ENCODE measurements at places on chromosomes 7 and 10.
A peak's percentile ranks its signal among the peaks of the same experiment; 100 is the strongest.

DNA sequence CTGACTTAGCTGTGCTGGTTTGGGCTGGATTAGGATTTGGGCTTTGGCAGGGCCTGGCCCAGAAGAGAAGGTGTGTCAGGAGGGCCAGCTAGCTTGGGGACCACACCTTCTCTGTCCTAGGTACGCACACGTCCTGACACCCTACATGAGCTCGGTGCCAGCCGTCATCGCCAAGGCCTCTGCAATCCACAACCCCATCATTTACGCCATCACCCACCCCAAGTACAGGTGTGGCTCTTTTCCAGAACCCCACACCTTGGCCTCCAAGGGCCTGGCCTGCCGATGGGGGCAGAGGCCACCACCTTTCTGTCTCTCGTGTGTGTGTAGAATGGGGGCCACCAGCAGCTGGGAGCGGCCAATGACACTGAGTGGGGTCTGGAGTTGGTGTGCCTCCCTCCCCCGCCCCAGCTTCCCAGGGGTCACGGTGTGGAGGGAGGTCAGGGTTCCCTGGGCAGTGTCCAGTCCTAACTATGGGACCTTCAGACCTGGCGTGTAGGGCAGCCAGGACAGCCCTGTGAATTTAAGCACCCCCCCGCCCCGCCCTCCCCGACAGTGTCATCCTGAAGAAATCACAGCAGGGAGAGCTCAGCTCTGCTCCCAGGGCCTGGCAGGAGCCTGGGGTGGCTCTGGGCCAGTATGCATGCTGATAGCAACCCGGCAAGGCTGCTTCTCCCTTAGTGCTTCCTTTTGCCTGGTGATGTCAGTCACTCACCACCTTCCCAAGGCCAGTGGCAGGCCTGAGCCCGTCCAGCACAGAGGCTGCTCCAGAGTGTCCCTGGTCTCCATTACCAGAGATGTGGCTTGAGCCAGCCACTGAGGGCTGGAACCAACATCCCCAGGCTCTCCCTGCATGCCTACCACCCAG, 6.9 kb upstream of the LDB3 start:
- no peak overlapping the region for H3K27ac ChIP-seq
- peaks cover 23% of the 10 kb centered on the region for H3K27me3 ChIP-seq
- no peak overlapping the region for H3K4me3 ChIP-seq
- peaks cover 6% of the 10 kb centered on the region for H3K4me1 ChIP-seq

- no peaks in the 10 kb centered on the region for H3K36me3 ChIP-seq
- no peak overlapping the region for H3K4me3 ChIP-seq
- H3K27ac ChIP-seq, result no peak overlapping the region
- no peak for DNase-seq
- no peaks in the 10 kb centered on the region for H3K27me3 ChIP-seq
These were observed 192.9 kb upstream of the PLXDC2 start for GRCh38 chr10:19623321-19623720.

- no peaks in the 10 kb centered on the region for H3K27me3 ChIP-seq
- no peak overlapping the region for H3K4me3 ChIP-seq
- no peaks in the 10 kb centered on the region for H3K36me3 ChIP-seq
- H3K4me1 ChIP-seq, result no peaks in the 10 kb centered on the region
- DNase-seq, result no peak
These were observed 193.8 kb downstream of the LRRTM3 start for GRCh38 chr10:67119651-67120050.

- no peak overlapping the region for H3K4me3 ChIP-seq
- H3K4me1 ChIP-seq, result no peaks in the 10 kb centered on the region
- H3K27me3 ChIP-seq, result no peaks in the 10 kb centered on the region
- no peak overlapping the region for H3K27ac ChIP-seq
These were observed 139.8 kb downstream of the GRID1 start for GRCh38 chr10:86226781-86227201.

GRCh38 chr10:103276896-103277712, at the start of gene INA:
Gene INA (plus strand): TSS chr10:103277138. CDS start chr10:103277212, 74 bp downstream.
- DNase-seq, result peak; percentile 57
- H3K4me1 ChIP-seq, result peaks cover 23% of the 10 kb centered on the region
- H3K27ac ChIP-seq, result no peak within 1 kb of the TSS
- peak within 1 kb of the TSS; percentile 57 for H3K4me3 ChIP-seq
- H3K27me3 ChIP-seq, result peaks cover 58% of the 10 kb centered on the region
- peaks cover 3% of the 10 kb centered on the region for H3K36me3 ChIP-seq

DNA sequence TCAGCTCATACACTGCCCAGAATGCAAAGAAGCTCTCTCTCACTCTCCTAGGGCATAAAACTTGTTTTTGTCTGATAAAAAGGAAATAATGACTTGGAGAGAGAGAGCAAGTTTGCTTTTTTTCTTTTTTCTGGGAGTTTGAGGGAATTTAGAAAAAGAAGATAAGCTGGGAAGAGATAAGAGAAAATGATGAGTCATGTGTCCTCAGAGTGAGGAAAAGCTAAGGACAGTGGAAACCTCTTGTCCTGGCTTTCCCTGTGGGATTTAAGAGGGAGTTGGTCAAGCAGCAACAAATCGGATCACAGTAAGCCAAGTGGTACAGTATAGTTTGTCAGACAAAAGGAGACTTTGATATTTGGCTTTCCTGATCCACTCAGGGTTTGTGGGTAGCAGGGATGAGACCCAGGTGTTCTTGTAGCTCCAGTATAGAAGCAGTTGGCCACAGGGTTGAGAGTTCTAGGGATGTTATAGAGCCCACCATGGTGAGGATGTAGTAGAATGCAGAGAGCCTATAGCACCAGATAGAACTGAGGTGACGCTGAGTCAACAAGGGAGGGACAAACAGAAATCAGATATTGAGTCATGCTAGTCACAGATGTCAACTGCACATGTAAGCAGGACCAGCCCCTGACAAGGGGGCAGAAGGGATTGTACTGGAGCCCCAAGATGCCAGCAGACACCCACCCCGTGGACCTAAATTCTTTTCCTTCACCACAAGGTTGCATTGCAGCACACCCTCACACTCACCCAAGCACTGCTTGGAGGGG, 219.3 kb upstream of the TAC1 start:
- no peaks in the 10 kb centered on the region for H3K4me1 ChIP-seq
- no peaks in the 10 kb centered on the region for H3K27me3 ChIP-seq
- no peak for DNase-seq
- H3K4me3 ChIP-seq, result no peak overlapping the region

DNA sequence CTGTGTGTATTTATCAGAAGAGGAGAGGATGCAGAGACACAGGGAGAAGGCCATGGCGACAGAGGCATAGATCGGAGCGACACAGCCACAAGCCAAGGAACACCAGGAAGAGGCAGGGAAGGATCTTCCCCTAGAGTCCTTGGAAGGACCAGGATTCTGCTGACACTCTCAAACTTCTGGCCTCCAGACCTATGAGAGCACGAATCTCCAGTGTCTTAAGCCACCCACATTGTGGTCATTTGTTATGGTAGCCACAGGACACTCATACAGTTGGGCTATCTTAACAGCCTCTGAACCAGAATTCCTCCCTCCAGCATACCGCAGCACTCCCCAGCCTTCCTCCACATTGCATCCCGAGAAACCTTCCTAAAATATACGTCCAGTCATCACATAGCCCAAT, 367.0 kb upstream of the MGMT start:
- no peaks in the 10 kb centered on the region for H3K36me3 ChIP-seq
- no peaks in the 10 kb centered on the region for H3K4me1 ChIP-seq
- no peak for DNase-seq
- no peak overlapping the region for H3K27ac ChIP-seq
- no peak overlapping the region for H3K4me3 ChIP-seq

GRCh38 chr10:61391281-61391680, 61.9 kb downstream of the TMEM26 start:
- H3K4me1 ChIP-seq, result no peaks in the 10 kb centered on the region
- no peaks in the 10 kb centered on the region for H3K27me3 ChIP-seq

- no peaks in the 10 kb centered on the region for H3K27me3 ChIP-seq
- H3K4me3 ChIP-seq, result no peak overlapping the region
- no peak overlapping the region for H3K27ac ChIP-seq
- no peaks in the 10 kb centered on the region for H3K36me3 ChIP-seq
- DNase-seq, result peak; percentile 91
These were observed 3.1 kb upstream of the CAPZA2 start for GRCh38 chr7:116859323-116859722.

- no peak overlapping the region for H3K4me3 ChIP-seq
- peaks cover 21% of the 10 kb centered on the region for H3K27me3 ChIP-seq
- no peaks in the 10 kb centered on the region for H3K36me3 ChIP-seq
- H3K27ac ChIP-seq, result no peak overlapping the region
- no peak for DNase-seq
- H3K4me1 ChIP-seq, result peaks cover 3% of the 10 kb centered on the region
These were observed 48.1 kb downstream of the JAKMIP3 start for GRCh38 chr10:132113766-132114365.

GRCh38 chr7:88522771-88523293, 216.1 kb upstream of the STEAP4 start:
- no peak overlapping the region for H3K27ac ChIP-seq
- DNase-seq, result no peak
- no peak overlapping the region for H3K4me3 ChIP-seq

DNA sequence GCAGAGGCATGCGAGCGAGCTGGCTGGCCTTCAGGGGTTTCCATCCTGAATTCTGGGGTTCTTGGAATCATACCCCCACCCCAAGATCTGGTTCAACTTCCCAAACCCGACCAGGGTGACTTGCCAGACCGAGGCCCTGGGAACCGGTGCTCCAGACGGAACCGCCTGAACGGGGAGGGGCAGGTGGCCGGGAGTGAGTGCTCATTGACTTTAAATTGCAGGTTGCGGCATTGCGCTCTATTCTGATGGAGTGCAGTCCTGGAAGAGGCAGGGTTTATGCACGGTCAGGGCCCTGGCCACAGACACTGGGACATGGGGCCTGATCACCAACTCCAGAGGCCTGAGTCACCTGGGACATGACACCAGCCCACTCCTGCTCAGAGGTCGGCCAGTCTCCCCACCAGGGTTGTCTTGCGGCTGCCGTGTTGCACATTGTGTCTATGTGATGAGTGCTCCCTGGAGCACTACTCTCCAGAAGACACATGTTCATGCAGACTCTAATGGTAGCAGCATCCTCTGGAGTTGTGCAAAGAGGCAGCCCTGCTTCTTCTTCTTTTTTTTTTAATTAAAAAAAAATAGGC, 5.8 kb upstream of the DDIT4 start:
- no peak overlapping the region for H3K27ac ChIP-seq
- no peak for DNase-seq
- H3K36me3 ChIP-seq, result peaks cover 4% of the 10 kb centered on the region
- no peaks in the 10 kb centered on the region for H3K27me3 ChIP-seq
- H3K4me3 ChIP-seq, result no peak overlapping the region

DNA sequence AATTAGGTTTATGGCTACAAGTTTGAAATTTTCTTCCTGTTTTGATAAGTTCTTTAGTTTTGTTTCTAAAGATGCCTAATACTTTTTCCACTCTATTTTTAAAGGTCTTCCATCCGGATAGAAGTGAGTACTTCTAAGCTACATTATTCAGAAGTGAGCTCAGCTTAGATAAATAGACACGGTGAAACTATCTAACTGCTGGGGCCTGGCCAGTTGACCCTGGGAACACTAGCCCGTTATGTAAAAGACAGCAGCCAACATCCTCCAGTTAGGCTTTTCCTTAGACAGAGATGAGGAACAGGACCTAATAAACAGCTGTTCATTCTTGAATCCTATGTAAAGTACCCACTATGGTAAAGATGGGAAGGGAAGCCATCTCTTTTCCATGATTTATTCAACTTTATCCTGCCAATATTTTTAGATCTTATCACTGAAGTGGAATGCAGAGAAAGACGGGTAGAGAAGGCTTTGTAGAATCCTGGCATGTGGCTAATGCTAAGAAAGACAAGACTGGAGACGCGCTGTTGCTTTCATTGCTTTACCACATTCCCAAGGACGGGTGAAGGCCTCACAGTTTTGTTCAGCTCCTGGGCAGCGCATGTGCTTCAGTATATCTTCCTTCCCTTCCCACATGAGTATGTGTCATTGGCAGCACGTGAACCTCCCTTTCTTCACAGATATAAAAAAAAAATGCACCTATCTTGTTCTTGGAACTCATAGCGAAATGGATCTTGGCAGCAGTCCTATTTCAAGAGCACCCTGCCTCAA, 340.0 kb upstream of the MEOX2 start:
- H3K27me3 ChIP-seq, result no peaks in the 10 kb centered on the region
- H3K36me3 ChIP-seq, result no peaks in the 10 kb centered on the region
- H3K4me1 ChIP-seq, result peaks cover 2% of the 10 kb centered on the region
- no peak overlapping the region for H3K27ac ChIP-seq
- DNase-seq, result peak; percentile 58

- DNase-seq, result no peak
- no peak overlapping the region for H3K27ac ChIP-seq
- peaks cover 18% of the 10 kb centered on the region for H3K4me1 ChIP-seq
- peak overlapping the region; percentile 14 for H3K4me3 ChIP-seq
These were observed 7.2 kb downstream of the DLX5 start for GRCh38 chr7:97017192-97018125.

DNA sequence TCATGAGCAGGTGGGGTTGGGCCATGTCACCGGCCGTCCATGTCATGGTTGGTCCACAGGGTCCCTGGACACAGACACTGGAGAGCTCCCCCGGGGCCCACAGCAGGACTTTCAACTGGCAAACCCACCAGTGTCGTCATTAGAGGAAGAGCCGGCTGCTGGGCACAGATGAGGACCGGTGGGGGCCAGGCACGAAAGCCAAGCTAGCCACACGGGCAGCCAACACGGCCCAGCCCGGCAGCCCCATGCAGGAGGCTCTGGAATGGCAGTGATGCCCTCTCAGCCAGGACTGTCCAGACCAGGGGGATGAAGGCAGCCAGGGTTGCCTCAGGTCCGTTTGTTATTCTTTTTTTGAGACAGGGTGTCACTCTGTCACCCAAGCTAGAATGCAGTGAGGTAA, 21.1 kb upstream of the UNCX start:
- no peaks in the 10 kb centered on the region for H3K4me1 ChIP-seq
- DNase-seq, result no peak
- no peak overlapping the region for H3K27ac ChIP-seq
- no peaks in the 10 kb centered on the region for H3K36me3 ChIP-seq

- H3K4me1 ChIP-seq, result no peaks in the 10 kb centered on the region
- no peak overlapping the region for H3K4me3 ChIP-seq
- H3K27me3 ChIP-seq, result no peaks in the 10 kb centered on the region
- no peak overlapping the region for H3K27ac ChIP-seq
- DNase-seq, result no peak
These were observed 20.1 kb downstream of the SNX10 start for GRCh38 chr7:26311798-26312197.

DNA sequence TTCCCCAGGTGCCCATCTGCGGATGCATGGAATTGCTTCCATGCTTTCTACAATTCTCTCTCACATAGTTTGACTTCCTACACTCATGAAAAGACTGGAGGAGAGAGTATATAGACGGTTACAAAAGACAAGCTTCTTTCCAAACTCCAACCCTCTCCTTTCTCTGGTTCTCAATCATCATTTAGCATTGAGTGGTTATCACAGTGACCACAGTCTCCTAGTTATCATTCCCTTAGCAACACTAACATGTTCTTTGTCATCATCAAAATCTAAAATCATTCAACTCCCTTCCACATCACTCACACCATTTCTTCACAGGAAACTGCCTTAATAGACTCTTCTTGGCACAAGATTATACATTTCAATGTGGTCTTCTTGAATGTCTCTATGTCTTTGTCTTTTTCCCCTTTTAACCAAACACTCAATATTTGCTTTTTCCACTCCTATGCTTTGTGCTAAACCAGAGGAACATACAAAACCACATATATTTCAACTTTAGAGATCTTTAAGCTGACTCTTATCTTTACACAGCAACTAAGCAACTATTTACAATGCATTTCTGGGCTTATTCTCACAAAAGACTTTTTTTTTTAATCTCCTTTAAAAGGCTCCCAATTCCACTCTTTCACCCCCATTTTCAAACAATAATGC, 126.3 kb downstream of the CNOT4 start:
- peaks cover 1% of the 10 kb centered on the region for H3K4me1 ChIP-seq
- H3K36me3 ChIP-seq, result peaks cover 13% of the 10 kb centered on the region
- H3K27ac ChIP-seq, result no peak overlapping the region
- H3K4me3 ChIP-seq, result no peak overlapping the region
